ENCODE measurements at places on chromosomes 1 and 21.

- no peak for DNase-seq
These were observed 23.9 kb downstream of the GNAT2 start for GRCh38 chr1:109595531-109595930.

- DNase-seq: no peak
These were observed 8.1 kb downstream of the NIBAN1 start for GRCh38 chr1:184965944-184966860.

- DNase-seq: no peak
These were observed 1060.4 kb upstream of the TMPRSS15 start for GRCh38 chr21:19463966-19464365.

- no peak for DNase-seq
These were observed 106.8 kb downstream of the AK5 start for GRCh38 chr1:77388661-77389060.

GRCh38 chr1:109876617-109877316, 33.9 kb upstream of the CSF1 start:
- DNase-seq: no peak

- no peak for DNase-seq
These were observed 11.3 kb upstream of the LRRC8D start for GRCh38 chr1:89809556-89809955.

DNA sequence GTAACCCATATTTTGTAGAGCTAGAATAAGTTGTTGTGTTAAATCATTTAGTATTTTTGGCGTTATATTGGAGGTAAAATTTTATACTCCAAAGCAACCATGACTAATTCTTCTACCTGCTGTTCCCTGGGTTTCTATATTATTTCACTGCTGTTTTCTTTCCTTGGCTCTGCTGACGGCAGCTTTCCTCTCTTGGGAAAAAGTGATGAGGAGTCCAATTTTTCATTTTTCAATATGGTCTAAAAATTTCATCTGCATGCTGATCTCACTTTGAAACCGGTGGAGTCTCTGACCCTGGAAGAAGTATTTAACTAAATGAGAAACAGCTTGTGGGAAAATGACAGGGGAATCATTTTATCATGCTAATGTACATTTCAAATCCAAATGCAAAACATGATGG, 110.2 kb downstream of the IFI44 start:
- no peak for DNase-seq

DNA sequence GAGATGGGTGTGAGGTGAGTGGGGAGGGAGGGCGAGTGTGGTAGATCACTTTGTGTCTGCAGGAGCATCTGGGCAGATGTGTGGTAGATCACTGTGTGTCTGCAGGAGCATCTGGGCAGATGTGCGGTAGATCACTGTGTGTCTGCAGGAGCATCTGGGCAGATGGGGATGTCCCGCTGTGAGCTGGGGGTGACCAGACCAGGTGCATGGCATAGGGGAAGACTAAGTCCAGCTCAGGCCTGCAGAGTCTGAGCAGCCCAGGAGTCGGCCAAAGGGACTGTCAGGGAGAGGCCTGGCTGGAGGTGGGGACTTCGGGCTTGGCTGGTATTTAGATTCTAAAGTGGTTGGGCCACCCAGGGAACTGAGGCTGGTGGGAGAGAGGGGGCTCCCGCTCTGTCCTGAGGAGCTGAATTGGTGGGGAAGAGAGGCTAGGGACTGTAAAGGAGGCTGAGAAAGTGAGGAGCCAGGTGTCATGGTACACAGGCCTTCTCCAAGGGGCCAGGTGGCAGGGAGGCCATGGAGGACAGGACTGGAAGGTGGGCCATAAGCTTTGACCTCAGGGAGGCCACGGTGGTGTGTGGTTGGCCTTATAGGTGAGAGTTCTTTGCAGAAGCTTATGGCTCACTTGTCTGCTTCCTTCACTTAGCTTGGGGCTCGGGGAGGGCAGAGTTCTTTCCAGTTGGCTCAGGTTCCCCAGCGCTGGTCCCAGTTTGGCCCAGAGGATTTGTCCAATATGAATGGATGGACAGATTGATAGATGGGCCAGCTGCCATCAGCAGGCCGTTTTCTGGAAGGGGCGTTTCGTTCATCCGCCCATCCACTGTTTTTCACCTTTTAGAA, 15.6 kb downstream of the ZNF362 start:
- no peak for DNase-seq

All from stimulated activated CD4-positive, alpha-beta T cell treated with anti-CD3 and anti-CD28 coated beads, TNF-alpha, amount 100 ng/mL, for 4 hours (primary cell).